ENCODE measurements at places on chromosomes 5 and 9.

GRCh38 chr9:16705111-16705604 lies 165.3 kb downstream of the BNC2 start:
- DNase-seq = no peak

GRCh38 chr5:116989995-116990394 lies 415.4 kb upstream of the SEMA6A start:
- DNase-seq = no peak

- no peak for DNase-seq
Observed at GRCh38 chr9:104091708-104092107, 2.4 kb upstream of the SMC2 start.

- DNase-seq = no peak
Observed at GRCh38 chr5:179165421-179166170, 105.4 kb downstream of the ZNF354C start.

DNA sequence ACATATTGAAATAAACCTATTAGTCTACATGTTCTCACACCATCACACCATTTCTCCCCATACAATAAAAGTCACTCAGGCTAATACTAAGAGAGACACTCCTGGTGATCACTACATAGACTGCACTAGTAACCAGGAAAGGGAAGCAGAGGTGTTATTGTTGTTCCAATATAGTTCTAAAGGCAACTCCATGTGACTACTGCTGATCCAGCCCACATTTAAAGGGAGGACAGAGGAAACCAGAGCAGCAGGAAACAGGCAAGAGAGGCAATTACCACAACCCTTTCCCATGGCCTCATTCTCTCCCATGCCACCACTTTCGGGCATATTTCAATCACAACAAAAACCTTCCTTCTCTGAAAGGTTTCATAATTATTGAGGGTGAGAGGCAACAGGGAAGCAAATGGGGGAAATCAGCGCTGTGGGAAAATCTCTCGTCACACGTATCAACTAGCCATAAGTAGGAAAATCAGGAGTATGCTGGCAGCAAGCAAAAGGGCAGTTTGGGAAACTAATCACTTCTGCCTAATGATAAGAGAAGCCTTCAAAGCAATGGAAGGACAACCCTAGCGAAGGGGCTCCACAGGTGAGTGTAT lies 1.8 kb downstream of the UBAP2 start:
- DNase-seq = no peak

DNA sequence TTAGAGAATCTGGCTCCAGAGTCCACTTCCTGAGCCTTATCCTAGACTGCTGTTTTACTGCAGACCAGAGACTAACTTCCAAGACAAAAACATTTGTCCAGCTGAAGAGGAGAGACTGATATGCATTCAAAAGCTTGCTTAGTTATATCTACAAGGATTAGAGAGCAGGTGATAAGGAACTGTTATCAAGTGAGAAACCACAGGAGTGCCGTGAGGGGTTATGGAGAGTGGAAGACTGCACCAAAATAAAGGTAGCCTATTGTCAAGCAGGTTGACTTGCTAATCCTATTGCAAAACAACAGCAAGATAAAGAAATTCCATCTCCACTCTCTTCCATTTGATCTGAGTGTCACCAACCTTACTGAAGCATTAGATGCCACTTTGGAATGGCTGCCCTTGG lies 139.1 kb downstream of the SCAMP1 start:
- no peak for DNase-seq

DNA sequence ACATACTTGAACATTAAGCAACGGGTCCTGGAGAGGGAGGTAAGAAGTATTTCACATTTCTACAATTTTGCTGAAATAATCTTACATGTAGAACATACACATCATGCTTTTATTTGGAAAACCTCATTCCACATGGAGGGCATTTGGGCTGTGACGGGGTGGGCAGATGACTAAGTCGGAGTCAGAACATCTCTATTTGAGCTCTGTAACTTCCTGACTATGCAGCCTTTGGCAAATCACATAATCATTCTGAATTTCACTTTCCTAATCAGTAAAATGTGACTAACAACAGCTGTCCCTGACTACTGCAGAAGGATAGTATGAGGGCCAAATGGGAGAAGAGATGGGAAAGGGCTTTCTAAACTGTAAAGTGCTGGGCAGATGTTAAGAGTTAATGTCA lies 17.1 kb upstream of the IL6ST start:
- no peak for DNase-seq

Data from activated T-cell treated with anti-CD3 and anti-CD28 coated beads for 1 hour (primary cell).